ENCODE measurements at places on chromosomes 6 and 20. TPM values are rescaled to one million over a fixed set of nuclear protein-coding genes. Genes with fewer than 3 reads are reported as not detected.

GRCh38 chr20:47531458-47531857 lies 29.8 kb downstream of the NCOA3 start:
- H3K27me3 ChIP-seq: no peaks in the 10 kb centered on the region
- H3K4me3 ChIP-seq: no peak overlapping the region
- no peaks in the 10 kb centered on the region for H3K4me1 ChIP-seq
- no peak overlapping the region for H3K27ac ChIP-seq
- DNase-seq: no peak

- no peak overlapping the region for H3K4me3 ChIP-seq
- no peak for DNase-seq
- no peak overlapping the region for H3K27ac ChIP-seq
- no peaks in the 10 kb centered on the region for H3K4me1 ChIP-seq
- no peaks in the 10 kb centered on the region for H3K36me3 ChIP-seq
Observed at GRCh38 chr6:108027056-108027455, 47.5 kb downstream of the OSTM1 start.

DNA sequence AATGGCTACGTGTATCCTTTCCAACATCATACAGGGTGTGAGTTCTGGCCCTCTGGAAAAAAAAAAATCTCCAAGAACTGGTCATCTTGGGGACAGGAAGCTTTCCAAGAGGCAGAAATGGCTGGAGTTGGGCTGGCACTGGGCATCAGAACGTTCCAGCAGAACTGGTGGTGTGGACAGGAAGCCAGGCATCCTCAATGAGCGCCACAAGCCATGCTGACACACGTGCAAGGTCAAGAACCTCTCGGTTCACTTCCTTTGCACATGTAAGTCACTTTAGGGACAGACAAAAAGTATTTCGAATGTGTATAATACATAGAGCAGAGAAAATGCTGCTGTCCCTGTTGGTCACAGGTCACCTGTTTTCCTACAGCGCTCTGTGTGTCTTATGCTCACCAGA lies 27.4 kb upstream of the RIN2 start:
- no peak overlapping the region for H3K4me3 ChIP-seq
- DNase-seq: no peak
- H3K27me3 ChIP-seq: no peaks in the 10 kb centered on the region
- no peaks in the 10 kb centered on the region for H3K36me3 ChIP-seq
- H3K27ac ChIP-seq: no peak overlapping the region

GRCh38 chr20:38885357-38885756 lies 40.9 kb upstream of the FAM83D start:
- H3K4me1 ChIP-seq: no peaks in the 10 kb centered on the region
- H3K36me3 ChIP-seq: no peaks in the 10 kb centered on the region
- H3K4me3 ChIP-seq: no peak overlapping the region
- no peak overlapping the region for H3K27ac ChIP-seq
- no peak for DNase-seq

DNA sequence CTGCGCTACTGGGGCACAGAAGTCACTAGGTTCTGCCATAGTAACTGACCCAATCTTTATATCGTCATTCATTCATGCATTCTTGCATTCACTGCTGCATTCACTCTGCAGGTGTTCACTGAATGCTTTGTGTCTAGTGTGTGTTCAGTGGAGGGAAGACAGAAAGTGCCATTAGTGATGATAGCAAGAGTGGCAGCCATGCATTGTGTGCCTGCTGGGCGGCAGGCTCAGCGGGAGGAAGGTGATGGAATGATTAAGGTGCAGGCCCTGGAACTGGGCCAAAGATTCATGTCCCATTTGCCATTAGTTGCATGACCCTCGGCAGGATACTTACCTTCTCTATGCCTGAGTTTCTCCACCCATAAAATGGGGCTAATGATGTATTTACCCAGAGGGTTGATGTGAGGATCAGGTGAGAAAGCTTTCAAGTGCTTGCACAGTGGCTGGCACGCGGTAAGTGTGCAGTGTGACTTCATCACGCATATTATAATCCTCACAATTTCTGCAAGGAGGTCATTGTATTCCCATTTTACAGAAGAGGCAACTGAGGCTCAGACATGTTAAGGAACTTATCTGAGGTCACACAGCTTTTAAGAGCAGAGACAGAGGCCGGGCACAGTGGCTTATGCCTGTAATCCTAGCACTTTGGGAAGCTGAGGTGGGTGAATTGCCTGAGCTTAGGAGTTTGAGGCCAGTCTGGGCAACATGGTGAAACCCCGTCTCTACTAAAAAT lies 40.1 kb downstream of the ITPR3 start:
- no peak overlapping the region for H3K27ac ChIP-seq
- no peaks in the 10 kb centered on the region for H3K36me3 ChIP-seq
- H3K4me1 ChIP-seq: no peaks in the 10 kb centered on the region
- H3K27me3 ChIP-seq: no peaks in the 10 kb centered on the region
- no peak overlapping the region for H3K4me3 ChIP-seq

- no peaks in the 10 kb centered on the region for H3K27me3 ChIP-seq
- no peaks in the 10 kb centered on the region for H3K4me1 ChIP-seq
- no peak for DNase-seq
- H3K4me3 ChIP-seq: peak overlapping the region; percentile 86
Observed at GRCh38 chr6:122400121-122400450, 634 bp downstream of the HSF2 start.

DNA sequence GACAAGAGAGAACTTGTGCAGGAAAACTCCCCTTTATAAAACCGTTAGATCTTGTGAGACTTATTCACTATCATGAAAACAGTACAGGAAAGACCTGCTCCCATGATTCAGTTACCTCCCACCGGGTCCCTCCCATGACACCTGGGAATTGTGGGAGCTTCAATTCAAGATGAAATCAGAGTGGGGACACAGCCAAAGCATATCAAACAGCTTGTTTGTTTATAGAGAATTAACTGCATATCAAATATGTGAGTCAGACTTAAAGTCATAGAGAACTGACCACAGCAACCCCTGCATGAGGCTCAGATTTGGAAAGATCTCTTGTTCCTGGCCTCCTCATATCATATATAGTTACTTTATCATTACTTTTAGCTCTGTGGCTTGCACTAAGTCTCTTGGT lies 29.1 kb upstream of the HDAC2 start:
- H3K36me3 ChIP-seq: no peaks in the 10 kb centered on the region
- DNase-seq: no peak
- peaks cover 6% of the 10 kb centered on the region for H3K4me1 ChIP-seq
- H3K4me3 ChIP-seq: no peak overlapping the region

DNA sequence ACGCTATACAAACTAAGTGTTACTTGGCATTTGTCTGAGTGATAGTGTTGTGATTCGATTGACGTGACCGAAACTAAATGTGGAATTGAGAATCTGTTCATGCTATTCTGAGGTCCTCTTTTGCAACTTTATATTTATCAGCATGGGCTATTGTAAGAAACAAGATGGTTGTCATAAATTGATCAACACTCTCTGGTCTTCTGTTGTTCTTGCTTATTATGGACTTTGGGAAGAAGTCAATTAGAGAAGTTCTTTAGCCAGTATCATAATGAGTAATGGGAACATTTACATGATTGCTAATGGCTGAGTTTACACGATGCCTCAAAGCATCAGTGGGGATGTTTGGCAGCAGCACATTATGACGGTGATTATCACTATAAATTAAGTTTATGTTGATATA lies 195.0 kb downstream of the CD83 start:
- H3K27me3 ChIP-seq: no peaks in the 10 kb centered on the region
- H3K4me3 ChIP-seq: no peak overlapping the region
- DNase-seq: no peak
- no peaks in the 10 kb centered on the region for H3K4me1 ChIP-seq
- no peak overlapping the region for H3K27ac ChIP-seq

- no peak overlapping the region for H3K4me3 ChIP-seq
- no peak overlapping the region for H3K27ac ChIP-seq
- H3K27me3 ChIP-seq: no peaks in the 10 kb centered on the region
- H3K36me3 ChIP-seq: no peaks in the 10 kb centered on the region
- peaks cover 10% of the 10 kb centered on the region for H3K4me1 ChIP-seq
- no peak for DNase-seq
Observed at GRCh38 chr6:46186583-46186982, 15.8 kb upstream of the ENPP5 start.

DNA sequence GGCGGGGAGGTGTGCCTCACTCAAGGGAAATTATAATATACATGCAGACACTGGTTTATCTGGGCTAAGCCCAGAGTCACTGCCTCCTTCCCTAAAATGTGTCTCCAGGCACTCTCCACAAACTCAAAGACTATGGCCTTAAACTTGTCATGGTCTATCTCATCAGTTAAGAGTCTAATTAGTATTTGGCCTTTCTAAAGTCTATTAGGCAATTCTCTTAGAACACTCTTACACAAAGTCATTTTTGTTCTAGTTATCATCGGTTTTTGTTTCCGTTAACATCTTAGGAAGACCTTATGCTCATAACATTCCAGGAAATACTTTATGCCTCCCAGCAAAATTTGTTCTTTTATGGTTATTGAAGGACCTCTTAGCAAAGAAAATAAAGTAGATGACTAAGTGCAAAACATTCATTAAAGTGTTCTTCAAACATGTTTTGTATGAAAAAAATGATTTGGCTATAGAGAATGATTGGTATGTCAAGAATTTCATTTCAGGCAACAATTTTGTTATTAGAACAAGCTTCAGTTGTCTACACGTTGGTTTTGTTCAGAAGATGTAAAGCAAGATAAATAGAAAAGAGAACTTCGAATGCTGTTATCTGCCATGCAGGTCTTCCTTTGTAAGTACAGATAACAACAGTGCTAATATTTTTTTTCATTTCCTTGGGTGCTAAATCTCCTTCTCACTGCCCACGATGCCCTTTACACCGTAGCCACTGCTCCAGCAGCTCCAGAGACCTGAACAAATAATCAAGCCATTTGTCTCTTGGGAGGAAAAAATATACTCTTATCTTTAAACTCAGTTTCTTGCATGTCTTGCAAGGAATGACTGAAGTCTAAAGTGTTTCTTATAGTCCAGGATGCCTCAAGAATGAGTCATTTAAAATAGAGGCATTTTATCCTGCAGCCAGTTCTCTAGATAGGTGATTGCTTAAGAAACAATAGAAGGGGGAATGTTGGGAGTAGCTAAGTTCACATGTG lies 170.4 kb downstream of the HTR1B start:
- no peak for DNase-seq
- no peaks in the 10 kb centered on the region for H3K36me3 ChIP-seq
- no peaks in the 10 kb centered on the region for H3K4me1 ChIP-seq

GRCh38 chr20:59515013-59515905 lies 89.1 kb upstream of the PHACTR3 start:
- H3K36me3 ChIP-seq: no peaks in the 10 kb centered on the region
- DNase-seq: peak; percentile 88
- H3K27ac ChIP-seq: no peak overlapping the region

DNA sequence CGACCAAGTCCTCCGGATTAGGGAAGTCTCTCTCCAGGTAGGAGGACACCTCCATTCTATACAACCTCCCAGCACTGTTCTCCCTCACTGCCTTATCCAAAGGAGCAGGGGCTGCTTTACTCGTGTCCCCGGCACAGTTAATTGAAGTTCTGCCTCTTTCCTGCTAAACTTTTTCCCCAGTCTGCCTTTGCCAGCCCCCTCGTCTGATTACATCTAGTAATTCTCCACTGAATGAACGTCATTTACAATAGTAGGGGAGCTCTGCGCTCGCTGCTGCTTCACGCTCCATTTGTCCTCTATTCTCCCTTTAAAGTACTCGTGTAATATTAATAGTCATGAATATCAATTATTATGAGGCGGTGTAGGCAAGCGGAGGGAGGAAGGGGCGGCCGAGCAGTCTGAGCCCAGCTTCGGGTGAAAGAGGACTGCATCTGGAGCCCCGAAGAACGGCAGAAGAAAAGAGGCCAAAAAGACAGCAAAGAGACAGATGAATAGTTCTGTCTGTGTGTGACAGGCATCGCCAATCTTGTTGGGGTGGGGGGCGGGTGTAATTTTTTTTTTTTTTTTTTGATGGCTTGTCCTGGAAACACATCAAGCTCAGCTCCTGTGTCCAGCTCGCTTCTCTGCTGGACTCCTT lies 2.9 kb downstream of the TFAP2B start:
- H3K27ac ChIP-seq: no peak overlapping the region
- peaks cover 3% of the 10 kb centered on the region for H3K4me1 ChIP-seq
- H3K36me3 ChIP-seq: no peaks in the 10 kb centered on the region
- no peak overlapping the region for H3K4me3 ChIP-seq
- DNase-seq: no peak

- H3K4me1 ChIP-seq: no peaks in the 10 kb centered on the region
- DNase-seq: peak; percentile 19
- peak overlapping the region; percentile 65 for H3K27ac ChIP-seq
- no peaks in the 10 kb centered on the region for H3K27me3 ChIP-seq
Observed at GRCh38 chr6:144006736-144007477, 1.2 kb downstream of the PLAGL1 start.

DNA sequence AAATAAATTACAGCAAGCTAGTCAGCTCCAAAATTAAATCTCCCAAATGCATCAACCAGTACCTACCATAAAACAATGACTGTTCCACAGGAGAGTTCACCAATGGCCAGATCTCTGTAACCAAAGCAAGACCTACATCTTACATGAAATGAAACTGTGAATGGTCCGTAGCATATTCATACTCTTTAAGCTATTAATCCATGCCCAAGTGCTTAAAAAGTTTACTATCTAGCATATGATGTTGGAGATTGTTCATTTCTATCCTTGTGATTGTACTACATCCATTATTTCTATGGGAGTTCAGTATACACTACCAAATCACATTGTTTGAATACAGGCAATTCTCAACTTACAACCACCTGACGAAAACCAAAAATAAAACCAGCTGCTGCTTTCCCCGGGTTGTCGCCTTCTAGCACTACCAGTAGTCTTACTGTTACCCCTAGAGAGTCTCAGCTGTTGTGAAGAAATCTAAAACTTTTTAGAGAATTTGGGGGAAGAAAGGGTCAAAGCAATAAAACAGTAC lies 38.0 kb downstream of the HIVEP2 start:
- no peaks in the 10 kb centered on the region for H3K36me3 ChIP-seq
- H3K4me3 ChIP-seq: no peak overlapping the region
- H3K4me1 ChIP-seq: no peaks in the 10 kb centered on the region

- H3K27ac ChIP-seq: no peak overlapping the region
- DNase-seq: no peak
- H3K36me3 ChIP-seq: no peaks in the 10 kb centered on the region
- no peaks in the 10 kb centered on the region for H3K27me3 ChIP-seq
- no peaks in the 10 kb centered on the region for H3K4me1 ChIP-seq
Observed at GRCh38 chr6:3868544-3868943, 19.4 kb downstream of the FAM50B start.

DNA sequence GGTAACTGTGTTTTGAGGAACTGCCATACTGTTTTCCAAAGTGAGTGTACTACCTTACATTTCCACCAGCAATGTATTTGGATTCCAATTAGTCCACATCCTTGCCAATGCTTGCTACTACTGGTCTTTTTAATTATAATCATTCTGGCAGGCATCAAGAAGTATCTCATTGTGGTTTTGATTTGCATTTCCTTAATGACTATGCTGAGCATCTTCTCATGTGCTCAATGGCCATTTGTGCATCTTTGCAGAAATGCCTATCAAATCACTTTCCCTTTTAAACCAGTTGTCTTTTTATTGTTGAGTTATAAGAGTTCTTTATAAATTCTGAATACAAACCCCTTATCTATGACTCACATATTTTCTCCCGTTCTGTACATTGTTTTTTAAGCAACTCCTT lies 75.9 kb downstream of the ATG5 start:
- H3K4me1 ChIP-seq: no peaks in the 10 kb centered on the region
- no peak for DNase-seq
- H3K4me3 ChIP-seq: no peak overlapping the region
- no peaks in the 10 kb centered on the region for H3K27me3 ChIP-seq
- H3K36me3 ChIP-seq: no peaks in the 10 kb centered on the region

The LY6G5C gene
- total RNA-seq: 8.7 TPM

The OR2H1 gene
- total RNA-seq: 7.5 TPM

The RPS10 gene
- total RNA-seq: 1,691 TPM

The LIN28B gene
- 7.3 TPM for total RNA-seq

The AIG1 gene
- total RNA-seq: 57.9 TPM

The C20orf204 gene
- total RNA-seq: 4.5 TPM

The DPPA5 gene
- total RNA-seq: 2.3 TPM

The MCCD1 gene
- not detected for total RNA-seq
